ENCODE measurements at places on chromosomes 3 and 15. TPM values are rescaled to one million over a fixed set of nuclear protein-coding genes. Genes with fewer than 3 reads are reported as not detected.

Gene HIGD2B
- not detected for total RNA-seq

Gene TM4SF18
- total RNA-seq: 7.1 TPM

- no peak for DNase-seq
These were observed 10.3 kb downstream of the NEK11 start for GRCh38 chr3:131036986-131037385.

Gene HGD
- total RNA-seq: not detected

DNA sequence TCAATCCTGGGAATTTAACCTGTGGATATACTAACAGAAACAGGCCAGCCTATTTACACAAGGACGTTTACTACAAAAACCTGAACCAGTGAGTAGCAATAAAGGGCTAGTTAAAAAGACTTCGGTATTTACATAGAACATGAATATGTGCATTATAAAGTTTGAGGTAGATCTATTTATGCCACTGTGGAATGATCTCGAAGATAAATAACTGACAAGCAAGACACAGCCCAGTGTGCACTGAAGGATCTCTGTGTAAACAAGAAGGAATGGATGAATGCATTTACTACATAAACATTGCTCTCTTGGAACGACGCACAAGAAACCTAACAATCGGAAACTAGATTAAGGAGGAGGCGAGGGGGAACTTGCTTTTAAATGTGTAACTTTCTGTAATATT lies 132.0 kb upstream of the NSMCE3 start:
- no peak for DNase-seq

Gene OXSR1
- total RNA-seq: 27.0 TPM

DNA sequence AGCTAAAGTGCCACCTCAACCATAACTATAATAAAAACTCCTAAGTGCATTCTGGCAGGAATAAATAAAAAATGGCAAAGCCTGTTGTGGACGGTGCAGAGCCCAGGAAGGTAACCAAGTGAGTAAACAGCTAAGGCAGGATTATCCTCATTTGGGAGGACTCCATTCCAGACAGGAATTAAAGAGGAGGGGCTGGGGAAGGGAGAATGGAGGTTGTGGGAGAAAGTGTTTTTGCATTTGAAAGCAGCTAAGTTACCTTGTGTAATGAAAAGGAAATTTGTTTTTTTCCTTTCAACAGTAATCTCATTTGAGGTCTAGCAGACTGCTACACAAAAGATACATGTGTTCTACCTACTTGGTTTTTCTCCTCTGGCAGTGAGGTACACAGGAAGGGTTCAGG lies 248.5 kb downstream of the TIGIT start:
- no peak for DNase-seq

Gene GOLGA6L6
- not detected for total RNA-seq

DNA sequence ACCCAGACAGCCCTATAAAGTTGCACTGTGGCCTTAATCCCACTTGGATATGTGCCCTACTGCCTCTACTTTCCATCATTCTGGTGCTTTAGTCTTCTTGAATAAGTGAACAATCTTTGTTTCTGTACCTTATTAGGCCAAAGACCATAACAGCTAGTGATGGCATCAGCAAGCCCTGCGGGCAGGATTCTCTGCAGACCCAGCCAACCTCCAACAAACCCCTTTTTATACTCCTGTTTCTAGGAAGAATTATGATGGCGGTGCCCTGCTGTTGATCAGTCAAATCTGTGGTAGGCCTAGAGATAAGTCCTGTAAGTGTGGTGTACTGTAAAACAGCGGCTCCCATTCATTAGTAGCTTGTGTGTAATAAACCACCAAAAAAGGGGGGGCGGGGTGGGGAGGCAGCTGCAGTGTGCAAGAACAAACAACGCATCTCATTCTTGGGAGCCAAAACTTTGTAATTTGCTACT lies 40.5 kb downstream of the SOX2 start:
- no peak for DNase-seq

GRCh38 chr3:39900462-39901002 lies 91.1 kb downstream of the MYRIP start:
- DNase-seq: no peak

Gene GOLGA8S
- 0.39 TPM for total RNA-seq

- no peak for DNase-seq
These were observed 447.2 kb upstream of the CCDC54 start for GRCh38 chr3:106930086-106930485.

Gene TRPM1
- not detected for total RNA-seq

Gene CCDC14
- 7.0 TPM for total RNA-seq

GRCh38 chr3:43344520-43344919 lies 58.2 kb downstream of the SNRK start:
- DNase-seq: no peak

Gene CXCR6
- 0.33 TPM for total RNA-seq

Gene PLCB2
- 8.3 TPM for total RNA-seq

Gene SAMD7
- not detected for total RNA-seq

Gene ZBTB47
- total RNA-seq: 96.7 TPM

Gene LRRC28
- 21.3 TPM for total RNA-seq

GRCh38 chr3:182671942-182672341 lies 121.4 kb upstream of the ATP11B start:
- DNase-seq: no peak

GRCh38 chr15:53226559-53226958 lies 436.4 kb upstream of the ONECUT1 start:
- DNase-seq: no peak

GRCh38 chr3:151971814-151972579 lies 98.6 kb downstream of the SUCNR1 start:
- DNase-seq: no peak

- DNase-seq: no peak
These were observed 252.5 kb downstream of the THRB start for GRCh38 chr3:24242012-24242698.

Gene STRA6
- not detected for total RNA-seq

- no peak for DNase-seq
These were observed 181.7 kb upstream of the SYNPR start for GRCh38 chr3:63096248-63097058.

- DNase-seq: no peak
These were observed 26.3 kb downstream of the ARHGEF3 start for GRCh38 chr3:56775445-56775837.

- DNase-seq: no peak
These were observed 342.9 kb upstream of the PROK2 start for GRCh38 chr3:72127844-72128243.

DNA sequence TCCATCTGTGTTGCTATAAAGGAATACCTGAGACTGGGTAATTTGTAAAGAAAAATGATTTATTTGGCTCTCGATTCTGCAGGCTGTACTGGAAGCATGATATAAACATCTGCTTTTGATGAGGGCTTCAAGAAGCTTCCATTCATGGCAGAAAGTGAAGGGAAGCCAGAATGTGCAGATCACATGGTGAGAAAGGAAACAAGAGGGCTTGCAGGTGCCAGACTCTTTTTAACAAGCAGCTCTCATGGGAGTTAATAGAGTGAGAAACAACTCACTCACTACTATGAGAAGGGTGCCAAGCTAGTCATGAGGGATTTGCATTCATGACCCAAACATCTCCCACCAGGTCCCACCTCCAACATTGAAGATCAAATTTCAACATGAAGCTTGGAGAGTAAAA lies 247.2 kb downstream of the ZIC4 start:
- DNase-seq: no peak

DNA sequence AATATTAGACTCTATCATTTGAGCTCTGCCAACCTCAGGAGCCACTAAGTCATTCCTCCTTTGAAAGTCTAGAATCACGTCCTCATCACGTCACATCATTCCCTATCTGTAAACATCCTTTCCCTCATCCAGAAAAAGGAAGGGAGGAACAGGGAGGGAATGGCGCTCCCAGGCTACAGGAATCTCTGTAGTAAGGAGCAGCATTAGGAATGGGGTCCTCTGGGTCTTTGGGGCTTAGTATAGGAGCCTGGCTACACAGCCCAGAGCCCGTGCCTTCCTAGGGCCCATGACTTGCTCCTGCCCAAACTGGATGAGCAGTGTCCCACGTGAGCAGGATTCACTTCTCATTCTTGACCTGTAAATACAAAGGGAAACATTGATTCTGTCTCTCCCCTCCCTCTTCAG lies 1.6 kb downstream of the TAGLN3 start:
- no peak for DNase-seq

DNA sequence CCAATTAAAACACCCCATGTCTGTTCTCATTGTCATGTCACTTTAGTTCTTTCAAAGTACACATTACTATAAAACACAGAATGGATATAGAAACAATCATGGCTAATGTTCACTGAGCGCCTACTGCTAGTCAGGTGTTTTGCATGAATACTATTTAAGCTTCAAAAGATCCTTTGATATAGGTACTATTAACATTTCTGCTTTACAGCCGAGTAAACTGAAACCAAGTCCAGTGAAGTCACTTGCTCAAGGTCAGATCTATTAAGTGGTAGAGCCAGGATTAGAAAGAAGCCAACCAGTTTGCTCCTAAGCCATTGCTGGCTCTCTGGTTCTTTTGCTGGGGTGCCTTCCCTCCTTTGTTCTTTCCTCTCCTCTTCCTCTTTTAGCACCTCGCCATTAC lies 32.4 kb upstream of the NMNAT3 start:
- DNase-seq: no peak

DNA sequence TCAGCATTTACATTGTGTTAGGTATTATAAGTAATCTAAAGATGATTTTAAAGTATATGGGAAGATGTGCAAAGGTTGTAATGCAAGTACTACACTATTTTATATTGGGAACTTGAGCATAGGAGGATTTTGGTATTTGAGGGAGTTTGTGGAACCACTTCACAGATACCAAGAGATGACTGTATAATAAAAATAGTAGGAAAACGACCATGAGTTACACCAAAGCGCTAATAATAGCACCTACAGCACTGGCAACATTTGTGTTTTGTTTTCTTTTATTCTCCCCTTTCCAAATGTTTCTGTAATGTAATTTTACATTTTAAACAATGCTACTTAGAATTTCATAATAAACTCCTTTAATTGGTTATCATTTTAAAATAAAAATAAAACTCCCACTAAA lies 10.5 kb downstream of the CNBP start:
- no peak for DNase-seq

DNA sequence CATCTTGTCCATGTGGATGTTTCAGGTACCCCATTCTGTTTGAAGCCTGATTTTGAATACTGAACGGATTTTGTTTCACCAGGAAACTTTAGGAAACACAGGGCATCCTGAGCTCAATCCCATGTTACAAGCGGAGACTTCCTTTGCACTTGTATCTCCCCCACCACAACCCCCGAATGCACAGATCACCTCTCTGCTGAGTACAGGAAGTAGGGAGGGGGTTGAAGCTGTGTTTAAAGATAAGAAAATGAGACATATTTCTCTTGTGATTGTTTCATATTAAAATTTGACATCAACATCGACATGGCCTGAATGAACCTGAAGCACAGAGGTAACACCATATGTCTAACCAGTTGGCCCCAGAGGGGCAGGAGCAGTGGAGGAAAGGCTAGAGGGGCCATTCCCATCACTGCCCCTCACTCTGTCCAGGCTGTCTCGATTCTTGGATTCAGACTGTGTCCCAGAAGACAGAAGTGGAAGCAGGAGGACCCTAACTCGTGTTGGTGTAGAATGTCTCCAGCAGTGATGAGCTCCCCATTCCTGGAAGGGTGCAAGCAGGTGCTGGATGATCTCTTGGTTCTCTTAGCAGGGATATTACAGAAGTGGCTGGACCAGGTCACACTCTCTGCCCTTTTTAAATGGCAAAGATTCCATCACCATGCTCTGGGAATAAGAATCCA lies 59.6 kb upstream of the IQSEC1 start:
- DNase-seq: no peak

DNA sequence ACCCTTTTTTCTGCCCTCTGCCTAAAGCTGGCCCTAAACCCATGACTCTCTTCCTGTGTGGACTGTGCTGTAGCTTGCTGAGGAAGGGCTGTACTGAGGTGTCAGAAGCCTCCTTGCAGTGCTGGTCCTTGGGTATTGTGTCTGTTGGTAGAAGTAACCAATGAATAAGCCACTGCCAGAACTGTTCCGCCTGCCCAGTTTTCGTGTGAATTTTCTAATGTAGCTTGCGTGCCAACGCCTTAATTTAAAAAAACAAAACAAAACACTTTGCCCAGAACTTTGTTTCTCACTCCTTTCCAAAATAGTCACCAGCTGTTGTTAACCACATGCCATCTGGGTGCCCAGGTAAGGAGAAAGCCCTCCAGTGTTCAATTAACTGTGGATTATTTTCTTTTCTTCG lies 101.9 kb downstream of the KLHL25 start:
- DNase-seq: no peak

GRCh38 chr15:46278486-46279090 lies 643.8 kb downstream of the SQOR start:
- DNase-seq: no peak

DNA sequence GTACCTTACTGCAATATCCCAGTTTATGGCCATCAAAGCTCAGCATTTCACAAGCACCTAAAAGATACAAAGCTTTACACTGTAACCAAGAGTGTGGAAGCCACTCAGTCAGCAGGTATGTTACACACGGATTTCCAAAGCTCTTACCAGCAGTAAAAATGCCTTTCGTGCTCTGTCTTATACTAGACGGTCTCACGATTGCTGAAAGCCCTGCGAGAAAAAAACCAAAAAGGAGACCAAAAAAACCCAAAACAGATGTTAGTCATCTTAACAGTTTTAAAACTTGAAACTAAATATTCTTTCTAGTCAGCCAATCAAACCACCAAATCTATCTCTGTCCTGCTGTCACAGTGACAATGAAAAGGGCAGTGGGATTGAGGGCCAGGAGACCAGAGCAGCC lies 39.0 kb downstream of the TAMM41 start:
- DNase-seq: no peak

GRCh38 chr3:139538733-139539132 lies 809 bp downstream of the RBP1 start:
- DNase-seq: no peak

GRCh38 chr3:179036226-179036625 lies 35.4 kb downstream of the ZMAT3 start:
- no peak for DNase-seq

Gene BFSP2
- not detected for total RNA-seq

Gene CDHR4
- not detected for total RNA-seq

- DNase-seq: no peak
These were observed 45.0 kb downstream of the ZBTB20 start for GRCh38 chr3:115102046-115102445.

DNA sequence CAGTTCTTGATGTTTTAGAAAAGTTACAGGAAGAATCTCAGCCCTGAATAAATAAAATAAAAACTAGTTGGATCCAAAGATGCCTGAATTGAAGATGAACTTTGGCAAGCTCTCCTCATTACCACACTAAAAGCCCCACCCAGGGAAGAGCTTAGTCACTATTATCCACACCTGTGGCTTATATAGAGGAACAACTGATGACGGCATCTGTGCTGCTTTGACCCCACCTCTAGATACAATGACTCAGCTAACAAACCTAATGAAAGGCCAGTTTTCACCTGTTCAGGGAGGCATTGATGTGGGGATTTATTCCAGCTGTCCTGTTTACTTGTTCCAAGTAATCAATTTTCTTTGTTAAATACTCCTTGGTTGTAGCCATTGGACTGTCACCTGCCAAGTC lies 604.7 kb upstream of the EPHA6 start:
- no peak for DNase-seq

Gene ZNF860
- total RNA-seq: 0.14 TPM

Gene PPP2R3A
- total RNA-seq: 46.8 TPM

Gene KLHL40
- total RNA-seq: 0.29 TPM

Gene FBXW12
- total RNA-seq: not detected

Gene ASB14
- total RNA-seq: 5.1 TPM

- DNase-seq: no peak
These were observed 284.5 kb upstream of the CHRNA7 start for GRCh38 chr15:31745841-31746240.

- no peak for DNase-seq
These were observed 53.9 kb downstream of the MEF2A start for GRCh38 chr15:99619712-99620111.

GRCh38 chr15:47415539-47415971 lies 301.8 kb upstream of the SEMA6D start:
- no peak for DNase-seq

Gene TWF2
- 106 TPM for total RNA-seq

Measured in heart left ventricle (tissue), 16 donors.